ENCODE measurements at places on chromosomes 6 and 20.

DNA sequence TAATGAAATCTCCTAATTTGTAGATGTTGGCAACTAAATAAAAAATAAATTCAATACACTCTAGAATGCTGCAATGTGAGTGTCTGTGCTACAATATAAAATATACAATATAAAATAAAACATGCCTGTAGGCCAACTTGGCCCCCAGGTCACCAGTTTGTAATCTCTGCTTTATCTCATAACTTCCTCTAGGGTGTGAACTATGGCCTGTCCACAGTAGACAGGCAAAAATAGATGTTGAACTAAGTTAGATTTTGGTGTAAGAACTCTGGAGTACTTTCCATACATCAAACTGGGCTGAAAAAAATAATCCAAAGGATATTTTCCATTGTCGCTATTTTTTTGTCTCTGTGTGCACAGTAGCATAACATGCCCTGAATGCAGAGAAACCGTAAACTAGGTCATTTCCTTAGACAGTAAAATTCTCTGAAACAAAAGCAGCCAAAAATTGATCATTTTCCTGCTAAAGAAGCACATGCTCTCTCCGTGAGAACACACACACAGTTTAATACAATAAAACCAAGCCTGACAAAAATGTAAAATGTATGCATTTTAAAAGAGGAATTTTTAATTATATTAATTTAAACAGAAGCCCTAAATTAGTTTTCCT lies 98.5 kb upstream of the ZFP64 start:
- no peak for DNase-seq

DNA sequence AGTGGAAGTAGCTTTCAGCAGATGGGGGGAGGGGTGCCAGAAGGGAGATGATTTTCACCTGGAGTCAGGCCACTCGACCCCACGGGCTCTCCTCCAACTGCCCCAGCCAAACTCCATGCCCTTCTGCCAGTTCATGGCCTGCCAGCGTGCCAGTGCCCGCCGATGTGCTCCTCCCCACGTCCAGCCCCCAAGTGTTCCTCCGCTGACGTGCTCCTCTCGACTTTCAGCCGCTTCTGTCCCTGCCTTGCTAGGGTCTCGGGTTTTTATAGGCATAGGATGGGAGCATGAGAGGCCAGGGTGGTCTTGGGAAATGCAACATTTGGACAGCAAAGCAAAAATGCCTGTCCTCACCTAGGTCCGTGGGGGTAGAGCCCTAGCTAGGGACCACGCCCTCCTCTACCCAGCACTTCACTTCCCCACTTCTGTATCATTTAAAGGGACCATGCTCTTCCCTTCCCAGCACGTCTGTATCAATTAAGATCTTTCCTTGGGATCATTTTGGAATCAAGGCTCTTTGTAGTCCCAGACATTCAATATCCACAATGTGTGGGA lies 54.4 kb downstream of the PRND start:
- DNase-seq, result no peak

DNA sequence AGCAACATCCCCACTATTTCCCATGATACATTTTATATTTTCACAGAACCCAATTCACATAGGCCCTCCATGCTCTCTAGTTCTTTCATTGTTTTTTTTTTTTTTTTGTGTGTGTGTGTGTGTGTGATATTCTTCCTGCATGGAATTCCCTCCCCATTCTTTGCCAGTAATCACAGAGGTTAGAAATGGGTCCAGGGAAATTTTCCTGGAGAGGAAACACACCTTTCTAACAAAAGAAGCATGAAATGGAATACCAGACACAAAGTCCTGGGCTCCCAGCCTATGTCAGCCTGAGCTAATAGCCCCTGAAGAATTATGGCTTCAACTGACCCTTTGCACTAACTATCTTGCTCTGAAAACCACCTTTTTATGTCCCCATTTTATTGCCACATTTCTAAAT lies 194.2 kb upstream of the NT5E start:
- DNase-seq, result no peak

GRCh38 chr6:7053125-7053774 lies 54.5 kb upstream of the RREB1 start:
- DNase-seq, result no peak

GRCh38 chr20:9985773-9986172 lies 49.0 kb upstream of the ANKEF1 start:
- no peak for DNase-seq

- DNase-seq, result no peak
These were observed 5.9 kb upstream of the CST3 start for GRCh38 chr20:23643659-23644058.

DNA sequence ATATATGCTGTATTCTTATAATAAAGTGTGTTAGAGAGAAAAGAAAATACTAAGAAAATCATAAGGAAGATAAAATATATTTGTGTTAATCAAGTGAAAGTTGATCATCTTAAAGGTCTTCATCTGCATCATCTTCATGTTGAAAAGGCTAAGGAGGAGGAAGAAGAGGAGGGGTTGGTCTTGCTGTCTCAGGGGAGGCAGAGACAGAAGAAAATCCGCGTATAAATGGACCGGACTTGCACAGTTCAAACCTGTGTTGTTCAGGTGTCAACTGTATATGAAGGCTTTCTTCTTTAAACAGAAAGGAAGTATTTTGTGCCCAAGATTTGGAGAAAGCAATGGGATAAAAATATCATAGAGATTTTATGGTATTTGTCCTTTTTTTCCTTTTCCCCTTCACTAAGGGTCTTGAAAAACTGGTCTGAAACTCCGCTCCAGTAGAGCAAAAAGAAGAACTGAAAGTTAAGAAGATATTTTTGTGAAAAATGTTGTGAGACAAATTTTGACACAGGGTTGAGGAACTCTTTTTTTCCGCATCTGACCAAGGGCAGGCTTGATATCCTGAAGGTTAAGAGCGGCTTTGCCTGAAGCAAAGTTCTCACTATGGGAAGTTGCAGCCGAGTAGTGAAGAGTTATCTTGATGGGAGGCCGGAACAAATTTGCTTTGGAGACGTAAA lies 350.7 kb downstream of the LAMA2 start:
- DNase-seq, result no peak

GRCh38 chr6:169864148-169865020 lies 113.0 kb downstream of the ERMARD start:
- DNase-seq, result no peak

- no peak for DNase-seq
These were observed 312.0 kb downstream of the ZFAND3 start for GRCh38 chr6:38131527-38131965.

GRCh38 chr6:147029923-147030322 lies 174.3 kb upstream of the STXBP5 start:
- no peak for DNase-seq

DNA sequence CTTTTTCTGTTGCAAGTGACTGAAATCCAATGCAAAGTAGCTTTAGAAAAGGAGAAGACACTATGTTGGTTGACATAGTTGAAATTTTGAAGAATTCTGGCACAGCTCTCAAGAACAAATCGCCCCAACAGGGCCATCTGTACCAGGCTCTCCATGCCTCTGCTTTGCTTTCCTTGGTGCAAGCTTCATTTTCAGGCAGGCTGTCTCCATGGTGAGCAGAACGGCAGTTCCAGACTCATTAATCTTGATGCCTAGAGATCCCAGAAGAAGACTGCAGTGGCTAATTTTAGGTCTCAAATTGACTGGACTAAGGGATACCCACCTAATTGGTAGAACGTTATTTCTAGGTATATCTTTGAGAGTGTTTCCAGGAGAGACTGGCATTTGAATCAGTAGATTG lies 950.7 kb upstream of the FLRT3 start:
- no peak for DNase-seq

DNA sequence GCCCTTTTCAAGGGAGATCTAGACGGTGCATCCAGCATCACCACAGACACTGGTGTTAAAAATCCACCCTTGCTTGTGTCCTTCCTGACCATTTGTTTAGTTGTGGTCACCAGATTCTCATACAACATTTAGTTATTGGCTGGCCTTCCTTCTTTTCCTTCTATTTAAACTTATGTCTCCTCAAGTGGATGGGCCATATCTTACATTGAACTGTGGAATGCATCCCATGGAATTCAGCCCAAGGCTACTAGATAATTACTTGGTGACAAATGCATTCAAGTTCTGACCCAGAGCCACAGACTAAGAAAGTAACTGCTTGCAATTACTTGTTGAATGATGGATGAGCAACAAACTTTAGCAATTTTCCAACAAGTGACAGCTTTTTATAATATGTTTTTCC lies 198.9 kb upstream of the SSTR4 start:
- no peak for DNase-seq

GRCh38 chr6:1215884-1216487 lies 95.9 kb upstream of the FOXQ1 start:
- DNase-seq, result no peak

GRCh38 chr6:43269273-43270007 lies 26.2 kb downstream of the TTBK1 start:
- DNase-seq, result no peak

GRCh38 chr6:131963063-131963462 lies 11.9 kb upstream of the CCN2 start:
- DNase-seq, result no peak

DNA sequence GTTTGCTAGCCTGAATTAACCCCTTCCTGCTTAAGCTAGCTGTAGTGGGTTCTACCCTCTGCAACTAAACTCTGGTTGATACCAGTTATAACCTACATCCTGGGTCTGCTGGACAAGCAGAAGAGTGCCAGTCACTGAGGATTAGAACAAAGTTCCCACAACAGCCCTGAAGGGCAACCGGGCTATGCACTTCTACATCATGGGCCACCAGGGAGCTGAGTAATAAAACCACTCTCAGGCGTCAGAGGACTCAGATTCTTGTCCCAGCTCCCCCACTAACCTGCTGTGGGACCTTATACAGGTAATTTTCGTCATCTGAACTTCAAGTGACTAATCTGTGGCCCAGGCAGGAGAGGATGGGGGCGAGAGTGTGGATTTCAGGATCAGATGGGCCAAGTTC lies 56.8 kb downstream of the EYA2 start:
- DNase-seq, result no peak

- no peak for DNase-seq
These were observed 1.7 kb upstream of the TCP11 start for GRCh38 chr6:35142588-35143569.

- no peak for DNase-seq
These were observed 36.4 kb upstream of the ADGRF4 start for GRCh38 chr6:47661960-47662359.

GRCh38 chr6:112172540-112172939 lies 81.8 kb downstream of the LAMA4 start:
- no peak for DNase-seq

GRCh38 chr6:133886104-133886775 lies 2.7 kb upstream of the TCF21 start:
- no peak for DNase-seq

DNA sequence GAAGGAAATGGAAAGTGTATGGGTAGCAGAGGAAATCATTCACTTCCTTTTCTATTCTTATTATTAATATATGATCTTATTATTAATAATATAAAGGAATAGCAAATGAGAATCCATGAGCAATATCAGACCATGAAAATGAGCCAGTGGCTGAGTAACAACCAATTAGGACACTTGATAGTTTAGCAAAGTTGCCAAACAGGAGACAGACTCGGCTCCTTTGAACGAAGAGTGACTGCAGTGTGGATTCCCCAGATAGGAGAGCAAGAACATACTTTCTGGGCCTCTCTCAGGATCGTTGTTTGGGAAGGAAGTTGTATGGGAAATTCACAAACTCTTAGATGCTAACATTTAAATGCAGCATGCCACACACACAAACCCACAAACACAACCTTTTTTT lies 222.0 kb downstream of the KHDC1L start:
- no peak for DNase-seq

DNA sequence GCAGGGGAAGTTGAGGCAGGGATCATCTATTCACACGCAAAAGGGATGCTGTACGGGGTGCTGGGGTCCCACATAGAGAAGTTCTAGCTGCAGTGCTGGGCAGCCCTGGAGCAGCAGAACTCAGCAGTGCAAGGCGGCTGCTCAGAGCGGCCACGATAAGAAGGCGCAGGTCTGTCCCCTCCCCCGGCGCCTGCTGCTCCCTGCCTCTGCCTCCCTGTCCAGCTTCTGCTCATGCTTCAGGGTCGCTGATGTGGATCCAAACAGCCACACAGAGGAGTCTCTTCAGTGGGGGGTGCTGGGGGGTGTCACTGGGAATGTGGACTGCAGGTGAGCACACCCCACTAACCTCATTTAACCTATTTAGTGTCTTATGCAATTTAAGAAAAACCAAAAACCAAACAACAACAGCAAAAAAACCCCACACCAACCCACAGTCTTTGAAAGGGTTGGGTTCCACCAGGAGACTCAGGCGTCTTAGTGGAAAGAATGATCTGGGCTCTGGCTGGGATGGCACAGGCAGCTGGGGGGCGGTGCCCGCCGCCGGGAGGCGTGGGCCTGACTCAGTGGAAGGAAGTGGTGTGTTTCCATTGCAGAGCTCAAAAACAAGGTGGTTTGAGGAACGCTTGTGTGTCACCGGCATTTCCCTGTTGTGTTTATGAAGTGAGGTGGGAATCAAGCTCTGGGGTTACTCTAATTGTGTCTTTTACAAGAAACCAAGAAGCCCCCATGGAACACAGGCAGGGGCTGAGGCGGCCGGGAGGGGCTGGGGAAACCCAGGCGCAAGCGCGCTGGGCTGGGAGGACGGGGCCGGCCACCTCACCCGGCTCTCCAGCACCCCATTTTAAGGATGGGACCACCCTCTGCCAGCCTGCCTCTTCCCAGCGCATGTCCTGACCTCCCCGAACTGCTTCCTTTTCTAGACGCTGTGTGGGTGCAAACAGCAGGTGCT lies 55.1 kb downstream of the IRF4 start:
- DNase-seq, result no peak

GRCh38 chr6:27312950-27313271 lies 838 bp upstream of the POM121L2 start:
- DNase-seq, result no peak

- no peak for DNase-seq
These were observed 310.4 kb upstream of the MOCS1 start for GRCh38 chr6:40244699-40245098.

DNA sequence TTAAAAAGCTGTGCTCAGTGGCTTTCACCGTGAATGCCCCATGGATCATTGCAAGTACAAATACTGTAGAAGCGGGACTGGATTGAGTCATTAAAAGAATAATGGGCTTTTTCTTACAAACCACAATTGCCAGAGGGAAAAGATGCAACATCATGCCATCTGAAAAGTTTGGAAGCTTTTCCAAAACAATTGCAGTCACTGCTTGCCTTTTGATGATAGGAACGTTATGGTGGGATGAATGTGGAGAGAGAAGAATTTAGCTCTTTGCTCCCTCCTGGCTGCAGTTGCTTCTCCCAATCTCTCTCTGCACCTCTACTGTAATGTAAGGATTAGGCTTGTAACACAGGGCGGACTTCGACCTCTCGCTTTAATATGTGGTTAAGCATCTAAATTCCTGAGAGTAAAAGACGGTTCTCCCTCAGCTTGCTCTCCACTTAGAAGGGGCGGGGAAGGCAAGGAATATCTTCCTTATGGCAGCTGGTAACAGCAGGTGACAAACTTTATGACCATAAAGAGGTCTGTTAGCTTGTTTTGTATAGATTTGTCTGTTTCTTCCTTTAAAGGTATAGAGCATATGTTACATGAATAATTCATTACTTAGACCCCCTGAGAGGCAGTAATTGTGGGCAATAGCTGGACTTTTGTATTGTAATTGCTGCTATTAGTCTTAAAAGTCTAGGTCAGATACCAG lies 376.1 kb downstream of the UTRN start:
- DNase-seq, result no peak

Measured in substantia nigra (tissue), 51 donors.